ENCODE measurements at places on chromosomes 5 and 9. TPM values are rescaled to one million over a fixed set of nuclear protein-coding genes. Genes with fewer than 3 reads are reported as not detected.

- DNase-seq, result no peak
Observed at GRCh38 chr9:16205455-16205854, 652.6 kb downstream of the CCDC171 start.

DNA sequence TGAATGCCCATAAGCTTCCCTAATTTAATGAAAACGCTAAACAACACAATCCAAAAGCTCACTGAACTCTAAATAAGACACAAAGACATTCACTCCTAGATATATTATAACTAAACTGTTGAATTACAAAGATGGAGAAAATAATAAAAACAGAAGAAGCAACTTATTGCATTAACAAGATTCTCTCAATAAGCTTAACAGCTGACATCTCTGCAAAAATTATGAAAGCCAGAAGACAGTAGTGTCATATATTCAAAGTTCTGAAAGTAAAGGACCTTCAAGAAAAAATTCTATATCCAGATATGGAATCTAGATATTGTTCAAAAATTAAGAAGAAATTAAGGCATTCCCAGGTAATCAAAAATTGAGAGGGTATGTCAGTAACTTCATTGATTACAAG, 957.8 kb upstream of the TYRP1 start:
- DNase-seq, result no peak

The NIM1K gene
- not detected for total RNA-seq

GRCh38 chr9:116978155-116978554, 291.1 kb downstream of the TRIM32 start:
- no peak for DNase-seq

DNA sequence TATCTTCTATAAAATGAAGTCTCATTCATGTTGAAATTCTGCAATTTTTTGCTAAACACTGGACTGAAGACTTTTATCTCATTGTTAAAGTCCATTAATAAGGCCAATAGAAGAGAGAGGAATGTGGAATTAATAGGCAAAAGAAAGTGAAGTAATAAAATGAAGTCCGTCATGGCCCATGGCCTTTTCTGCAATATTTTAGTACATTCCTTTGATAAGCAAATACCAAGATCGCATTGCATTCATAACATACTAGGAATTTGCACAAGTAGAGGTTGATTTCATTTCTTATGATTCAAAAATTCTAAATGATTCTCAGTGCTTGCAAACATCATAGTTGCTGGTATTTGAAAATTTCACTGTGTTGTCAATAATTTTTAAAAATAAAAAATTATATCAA, 664.0 kb downstream of the NR2F1-AS1 start:
- no peak for DNase-seq

The MINAR2 gene
- total RNA-seq, result not detected

DNA sequence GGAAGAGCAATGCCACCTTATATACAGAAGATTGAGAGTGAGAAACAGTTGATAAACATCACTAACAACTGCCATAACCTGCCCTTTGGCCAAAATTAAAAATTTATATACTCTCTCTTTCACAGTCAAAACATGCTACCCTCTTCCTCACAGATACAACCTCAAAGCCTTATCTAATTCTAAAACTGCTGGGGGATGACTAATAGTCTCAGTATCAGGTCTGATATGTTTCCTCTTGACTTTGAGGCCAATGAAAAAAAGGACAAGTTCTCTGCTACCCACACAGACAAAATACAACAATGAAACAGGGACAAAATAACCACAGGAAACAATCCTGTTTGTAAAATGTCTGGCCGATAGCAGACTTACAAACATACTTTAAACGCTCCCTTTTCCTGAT, 485.6 kb upstream of the NUDT12 start:
- DNase-seq, result no peak

The LVRN gene
- not detected for total RNA-seq

DNA sequence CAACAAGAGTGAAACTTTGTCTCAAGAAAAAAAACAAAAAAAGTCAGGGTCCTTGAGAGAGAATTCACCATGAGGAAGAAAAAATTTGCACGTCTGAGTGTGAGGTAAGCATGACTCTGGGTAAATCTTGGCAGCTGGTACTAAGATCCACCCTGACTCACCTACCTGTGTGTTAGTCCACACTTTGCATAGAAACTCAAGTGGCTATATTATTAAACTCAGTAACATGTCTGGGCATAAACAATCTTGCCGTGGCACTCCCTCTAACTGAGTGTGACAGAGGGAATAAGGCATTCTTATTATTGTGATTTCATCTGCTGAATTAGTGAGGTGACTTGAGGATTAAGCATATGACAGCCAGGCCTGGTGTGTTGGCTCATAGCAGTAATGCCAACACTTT, 259.4 kb upstream of the VLDLR start:
- DNase-seq, result no peak
